ENCODE measurements at places on chromosomes 1 and 21.

- DNase-seq: no peak
Observed at GRCh38 chr1:30600258-30600657, 123.1 kb downstream of the MATN1 start.

DNA sequence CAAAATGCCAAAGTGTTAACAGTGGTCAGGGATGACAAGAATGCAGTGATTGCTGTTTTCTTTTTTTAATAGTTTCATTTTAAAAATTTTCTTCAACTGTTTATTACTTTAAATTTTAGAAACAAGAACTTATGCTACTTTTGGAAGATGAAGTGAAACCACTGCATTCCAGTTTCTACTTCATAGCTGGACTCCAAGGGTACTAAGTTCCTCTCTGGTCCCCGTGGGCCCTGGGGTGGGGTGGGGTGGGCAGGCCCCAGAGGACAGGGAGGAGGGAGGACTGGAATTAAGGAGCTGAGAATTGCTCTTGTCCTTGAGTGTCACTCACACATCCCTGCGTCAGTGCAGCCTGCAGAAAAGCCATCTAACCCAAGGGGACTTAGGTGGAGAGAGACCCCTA, 97.3 kb downstream of the RAVER2 start:
- DNase-seq: no peak

DNA sequence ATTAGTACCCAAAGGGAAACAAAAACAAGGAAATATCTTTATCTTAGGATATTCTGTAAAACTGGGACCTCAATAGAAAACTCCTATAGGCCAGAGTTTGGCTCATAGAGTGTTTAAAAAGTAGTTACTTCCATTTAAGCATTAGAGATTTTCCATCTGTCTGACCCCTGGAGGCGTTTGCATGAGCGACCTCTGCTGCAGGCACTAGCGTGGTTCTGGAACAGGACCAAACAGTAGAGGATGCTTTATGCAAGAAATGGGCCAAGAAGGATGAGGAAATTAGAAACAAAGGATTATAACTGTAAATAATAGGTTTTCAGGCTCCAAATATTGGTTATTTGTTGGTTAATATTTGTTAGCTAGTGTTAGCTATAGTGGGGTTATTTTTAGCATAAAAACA, 5.7 kb downstream of the ZBTB40 start:
- DNase-seq: no peak

GRCh38 chr1:184223216-184223615, 163.6 kb upstream of the C1orf21 start:
- DNase-seq: peak; percentile 62

GRCh38 chr1:209855006-209855405, 27.2 kb downstream of the UTP25 start:
- no peak for DNase-seq

- DNase-seq: no peak
Observed at GRCh38 chr1:201504799-201505502, 2.0 kb downstream of the CSRP1 start.

DNA sequence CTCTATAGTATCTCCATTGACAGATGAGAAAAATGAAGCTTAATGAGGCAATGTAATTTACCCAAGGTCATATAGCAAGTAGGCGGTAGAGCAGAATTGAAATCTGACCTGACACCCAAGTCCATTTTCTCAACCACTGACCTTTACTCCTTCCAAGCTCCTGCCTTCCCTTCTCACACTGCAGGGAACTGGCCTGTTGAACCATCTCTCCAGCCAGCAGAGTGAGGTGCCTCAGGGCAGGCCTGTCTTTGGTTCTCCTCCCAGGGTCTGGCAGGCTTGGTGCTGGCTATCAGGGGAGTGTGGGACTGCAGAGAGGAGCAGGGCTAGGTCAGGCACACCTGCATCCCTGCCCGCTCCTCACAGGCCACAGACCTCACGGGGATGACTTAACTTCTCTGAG, 126.8 kb downstream of the BEND5 start:
- no peak for DNase-seq

DNA sequence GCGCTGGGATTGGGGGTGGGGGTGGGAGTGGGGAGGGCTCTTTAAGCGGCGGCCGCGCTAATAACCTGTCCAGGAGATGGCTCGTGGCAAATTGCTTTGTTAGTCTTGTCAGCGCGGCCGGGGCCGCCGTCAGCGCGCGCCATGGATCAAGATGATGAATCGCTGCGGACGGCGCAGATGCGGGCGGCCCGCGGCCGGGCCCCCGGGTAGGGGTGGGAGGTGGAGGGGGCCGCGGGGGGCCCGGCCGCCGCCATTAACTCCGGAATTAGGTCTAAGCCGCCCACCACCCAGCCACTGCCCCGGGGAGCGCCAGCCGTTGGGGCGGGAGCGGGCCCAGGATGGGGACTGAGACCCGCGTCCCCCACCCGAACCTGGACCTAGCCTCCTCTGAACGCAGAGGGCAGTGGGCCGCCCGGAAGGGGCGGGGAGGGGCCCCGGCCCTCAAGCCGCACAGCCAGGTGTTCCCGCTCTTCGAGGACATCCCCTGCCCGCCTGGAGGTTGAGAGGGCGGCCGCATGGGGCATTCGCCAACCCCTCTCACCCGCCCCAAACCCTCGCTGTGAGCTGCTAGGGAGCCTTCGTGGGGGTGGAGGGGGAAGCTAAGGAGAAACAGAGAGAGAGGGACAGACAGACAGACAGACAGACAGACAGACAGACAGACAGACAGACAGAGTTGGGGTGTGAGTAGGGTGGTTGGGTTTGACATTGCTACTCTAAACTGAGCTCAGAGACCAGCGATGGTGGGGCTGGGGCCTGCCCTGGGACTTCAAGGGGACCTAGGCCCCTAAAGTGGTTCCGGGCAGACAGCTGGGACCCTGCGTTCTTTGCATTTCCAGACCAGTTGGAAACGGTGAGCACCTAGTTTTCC, 3.8 kb upstream of the DMBX1 start:
- DNase-seq: peak; percentile 71

GRCh38 chr1:30405631-30406212, 317.7 kb downstream of the MATN1 start:
- no peak for DNase-seq

GRCh38 chr1:112991402-112992120, 35.6 kb upstream of the SLC16A1 start:
- DNase-seq: peak; percentile 9

GRCh38 chr1:52096216-52096615, 40.1 kb downstream of the BTF3L4 start:
- no peak for DNase-seq

GRCh38 chr1:1358433-1359271, at the start of gene MXRA8:
MXRA8 (minus strand) TSS chr1:1358555; CDS start chr1:1358504, 51 bp downstream.
- DNase-seq: peak; percentile 58

GRCh38 chr1:65459397-65459768, 38.9 kb downstream of the LEPR start:
- DNase-seq: no peak

GRCh38 chr1:2088458-2088857, 38.2 kb downstream of the PRKCZ start:
- DNase-seq: no peak

GRCh38 chr21:30714456-30714855, 4.1 kb downstream of the KRTAP21-3 start:
- no peak for DNase-seq

DNA sequence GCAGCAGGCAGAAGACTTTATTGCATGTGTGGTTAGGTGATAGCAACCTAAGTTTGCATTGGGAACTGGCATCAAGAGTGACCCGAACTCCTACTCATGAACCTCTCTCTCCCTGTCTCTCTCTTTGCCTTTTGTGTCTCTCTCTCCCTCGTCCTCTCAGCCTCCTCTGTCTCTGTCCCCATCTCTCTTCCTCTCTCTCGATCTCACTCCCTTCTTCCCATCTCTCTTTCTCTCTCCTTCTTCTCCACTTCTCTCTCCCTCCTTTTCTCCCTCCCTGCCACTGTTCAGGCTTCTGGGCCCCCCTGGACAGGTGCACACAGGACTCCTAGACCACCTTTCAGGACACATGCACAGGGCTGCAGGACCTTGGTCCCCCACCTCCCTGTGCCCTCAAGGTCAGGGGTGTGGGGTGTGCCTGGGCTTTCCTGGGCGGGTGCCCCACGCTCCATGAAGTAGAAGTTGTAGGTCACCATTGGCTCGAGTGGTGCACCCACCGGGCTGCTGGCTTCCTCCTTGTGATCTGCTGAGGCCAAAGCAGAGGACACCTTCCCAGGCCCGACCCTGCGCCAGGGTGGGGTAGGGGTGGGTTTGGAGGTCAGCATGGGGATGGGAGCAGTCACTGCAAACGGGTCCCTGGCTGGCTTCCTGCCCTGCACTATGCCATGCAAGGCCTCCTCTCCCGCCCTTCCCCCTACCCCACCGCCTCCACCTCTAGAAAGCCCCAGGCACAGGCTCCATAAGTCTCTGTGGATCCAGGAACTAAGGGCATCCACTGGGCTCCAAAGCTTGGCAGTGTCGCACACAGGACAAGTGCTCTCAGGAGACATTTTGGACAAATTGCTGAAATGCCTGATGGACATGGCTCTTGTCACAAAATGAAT, 13.2 kb upstream of the ZBTB17 start:
- no peak for DNase-seq

- DNase-seq: peak; percentile 92
Observed at GRCh38 chr21:45136927-45137611, 62.7 kb downstream of the ADARB1 start.

GRCh38 chr1:10936998-10937901, 75.2 kb upstream of the TARDBP start:
- peak; percentile 53 for DNase-seq

- no peak for DNase-seq
Observed at GRCh38 chr1:51559064-51559500, 40.0 kb upstream of the EPS15 start.

DNA sequence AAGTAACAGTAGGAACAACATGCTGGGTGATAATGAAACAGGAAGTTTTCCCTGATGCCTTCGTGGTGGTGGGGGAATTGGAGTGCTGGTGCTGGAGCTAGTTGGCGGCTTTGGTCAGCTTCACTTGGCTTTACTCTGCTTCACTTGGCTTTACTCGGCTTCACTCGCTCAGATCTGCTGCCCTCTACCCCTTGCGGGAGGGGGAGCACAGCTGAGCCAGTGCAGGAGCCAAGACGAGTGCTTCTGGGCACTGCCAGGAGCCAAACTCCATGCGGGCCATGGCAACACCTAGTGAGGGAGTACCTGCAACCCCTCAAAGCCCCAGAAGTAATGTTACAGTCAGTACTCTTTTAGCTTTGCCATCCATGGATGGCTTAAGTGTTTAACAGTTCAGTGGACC, 10.6 kb upstream of the PRKACB start:
- no peak for DNase-seq

DNA sequence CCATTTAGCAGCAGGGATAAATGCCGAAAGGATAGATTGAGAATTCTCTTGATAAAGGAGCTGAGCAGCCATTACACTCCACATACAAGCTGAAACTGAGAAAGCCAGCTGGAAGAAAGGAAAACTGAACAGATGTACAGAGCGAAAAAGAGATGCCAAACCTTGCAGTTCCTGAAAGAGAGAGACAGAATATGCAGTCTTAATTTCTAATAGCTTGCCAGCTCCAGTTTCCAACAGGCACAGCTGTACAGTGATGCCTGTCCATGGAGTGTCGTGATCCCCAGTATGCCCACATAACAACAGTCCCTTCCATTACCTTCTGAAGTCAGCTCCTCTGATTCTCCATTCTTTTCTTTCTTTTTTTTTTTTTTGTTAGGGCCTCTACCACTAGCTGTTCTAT, 22.7 kb downstream of the ABL2 start:
- peak; percentile 86 for DNase-seq

GRCh38 chr1:225731491-225731890, 46.1 kb upstream of the SRP9 start:
- DNase-seq: no peak

DNA sequence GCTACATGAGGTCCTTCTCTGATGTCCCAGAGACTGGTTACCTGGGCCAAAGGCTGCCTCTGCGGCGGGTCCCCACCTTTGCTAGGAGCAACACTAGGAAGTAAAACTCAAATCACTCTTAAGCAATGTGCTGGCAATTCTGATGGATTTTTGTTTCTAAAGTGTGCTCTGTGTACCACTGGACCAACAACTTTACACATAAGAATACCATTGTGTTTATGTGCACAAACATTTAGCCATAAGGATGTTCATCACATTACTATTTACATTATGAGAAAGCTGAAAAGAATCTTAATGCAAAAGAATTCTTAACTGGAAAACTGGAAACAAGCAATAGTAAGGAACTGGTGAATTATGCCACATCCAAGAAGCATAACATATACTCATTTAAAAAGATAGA, 38.6 kb downstream of the SSBP3 start:
- DNase-seq: no peak

DNA sequence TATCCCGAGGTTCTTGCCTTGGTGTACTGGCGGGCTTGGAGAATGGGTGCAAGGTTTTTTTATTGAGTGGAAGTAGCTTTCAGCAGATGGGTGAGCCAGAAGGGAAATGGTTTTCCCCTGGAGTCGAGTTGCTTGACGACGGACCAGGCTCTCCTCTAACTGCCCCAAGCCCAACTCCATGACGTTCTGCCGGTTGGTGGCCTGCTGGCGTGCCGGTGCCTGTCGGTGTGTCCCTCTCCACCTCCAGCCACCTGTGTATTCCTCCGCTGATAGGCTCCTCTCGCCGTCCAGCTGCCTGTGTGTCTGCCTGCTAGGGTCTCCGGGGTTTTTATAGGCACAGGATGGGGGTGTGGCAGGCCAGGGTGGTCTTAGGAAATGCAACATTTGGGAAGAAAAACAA, 34.3 kb upstream of the PTGFRN start:
- DNase-seq: no peak

DNA sequence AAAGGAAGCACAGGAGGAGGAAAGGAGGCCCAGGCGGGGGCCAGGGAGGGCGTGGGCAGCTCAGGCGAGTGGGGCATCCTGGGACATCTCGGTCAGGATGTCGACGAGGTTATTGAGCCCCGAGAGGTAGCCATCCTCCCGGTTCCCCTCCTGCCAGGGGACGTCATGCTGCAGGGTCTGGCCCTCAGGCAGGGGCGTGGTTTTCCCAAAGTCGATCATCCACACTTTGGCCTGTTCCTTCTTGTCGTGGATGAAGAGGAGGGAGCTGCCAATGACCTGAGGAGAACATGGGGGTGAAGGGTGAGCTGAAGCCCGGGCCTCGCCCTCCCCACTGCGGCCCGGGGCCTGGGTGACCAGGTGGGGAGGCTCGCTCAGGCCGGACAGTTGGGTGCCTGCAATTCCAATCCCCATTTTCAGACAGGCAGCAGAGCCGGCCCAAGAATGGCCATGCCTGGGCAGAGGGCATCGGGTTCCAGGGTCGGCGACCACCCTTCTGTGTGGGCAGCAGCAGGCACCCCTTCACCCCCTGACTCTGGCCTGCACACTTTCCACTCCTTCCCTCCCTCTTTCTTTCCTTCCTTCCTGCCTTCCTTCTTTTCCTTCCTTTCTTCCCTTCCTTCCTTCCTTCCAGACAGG, 86.2 kb downstream of the STUM start:
- no peak for DNase-seq

- no peak for DNase-seq
Observed at GRCh38 chr1:98472878-98473277, 188.6 kb upstream of the SNX7 start.

GRCh38 chr1:90074137-90074536, 79.2 kb downstream of the ZNF326 start:
- no peak for DNase-seq

All from brain (organoid and tissue), 16 donors.